Stimulated activated CD8-positive, alpha-beta memory T cell treated with anti-CD3 and anti-CD28 coated beads, Interleukin-2, amount 100 ng/mL, for 48 hours (primary cell): ENCODE measurements at places on chromosomes 11 and 22.

GRCh38 chr11:119389611-119390254, 8.2 kb upstream of the USP2 start:
- no peak for DNase-seq

DNA sequence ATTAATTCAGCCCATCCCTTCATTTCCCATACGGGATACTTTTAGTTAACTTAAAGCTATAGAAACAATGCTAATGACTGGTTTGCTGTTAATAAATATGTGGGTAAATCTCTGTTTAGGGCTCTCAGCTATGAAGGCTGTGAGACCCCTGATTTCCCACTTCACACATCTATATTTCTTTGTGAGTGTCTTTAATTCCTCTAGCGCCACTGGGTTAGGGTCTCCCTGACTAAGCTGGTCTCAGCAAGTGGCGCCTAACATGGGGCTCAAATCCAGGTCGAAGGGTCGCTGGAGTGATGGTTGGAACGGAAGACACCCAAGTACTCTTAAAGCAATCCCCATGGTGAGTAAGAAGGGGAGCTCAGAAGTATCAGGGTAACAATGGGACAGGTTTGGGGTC, 14.4 kb upstream of the OOSP1 start:
- DNase-seq = no peak

- DNase-seq = no peak
These were observed 111.3 kb downstream of the PLEKHA7 start for GRCh38 chr11:16902781-16903378.

DNA sequence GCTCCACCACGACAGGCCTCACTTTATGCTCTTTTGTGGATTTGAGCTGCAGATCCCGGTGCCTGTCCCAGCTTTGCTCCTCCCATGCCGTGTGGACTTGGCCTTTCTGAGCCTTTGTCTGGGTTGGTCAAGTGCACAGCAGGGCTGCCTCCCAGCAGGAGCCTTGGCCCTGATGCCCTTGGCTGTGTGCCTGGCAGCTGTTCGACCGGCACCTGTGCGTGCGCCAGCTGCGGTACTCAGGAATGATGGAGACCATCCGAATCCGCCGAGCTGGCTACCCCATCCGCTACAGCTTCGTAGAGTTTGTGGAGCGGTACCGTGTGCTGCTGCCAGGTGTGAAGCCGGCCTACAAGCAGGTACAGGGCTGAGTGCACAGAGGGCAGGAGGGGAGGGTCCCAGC, 46.5 kb downstream of the MYO7A start:
- no peak for DNase-seq
